Neural crest cell (in vitro differentiated cells): ENCODE measurements at places on chromosomes 13 and 19.
A peak's percentile ranks its signal among the peaks of the same experiment; 100 is the strongest.

DNA sequence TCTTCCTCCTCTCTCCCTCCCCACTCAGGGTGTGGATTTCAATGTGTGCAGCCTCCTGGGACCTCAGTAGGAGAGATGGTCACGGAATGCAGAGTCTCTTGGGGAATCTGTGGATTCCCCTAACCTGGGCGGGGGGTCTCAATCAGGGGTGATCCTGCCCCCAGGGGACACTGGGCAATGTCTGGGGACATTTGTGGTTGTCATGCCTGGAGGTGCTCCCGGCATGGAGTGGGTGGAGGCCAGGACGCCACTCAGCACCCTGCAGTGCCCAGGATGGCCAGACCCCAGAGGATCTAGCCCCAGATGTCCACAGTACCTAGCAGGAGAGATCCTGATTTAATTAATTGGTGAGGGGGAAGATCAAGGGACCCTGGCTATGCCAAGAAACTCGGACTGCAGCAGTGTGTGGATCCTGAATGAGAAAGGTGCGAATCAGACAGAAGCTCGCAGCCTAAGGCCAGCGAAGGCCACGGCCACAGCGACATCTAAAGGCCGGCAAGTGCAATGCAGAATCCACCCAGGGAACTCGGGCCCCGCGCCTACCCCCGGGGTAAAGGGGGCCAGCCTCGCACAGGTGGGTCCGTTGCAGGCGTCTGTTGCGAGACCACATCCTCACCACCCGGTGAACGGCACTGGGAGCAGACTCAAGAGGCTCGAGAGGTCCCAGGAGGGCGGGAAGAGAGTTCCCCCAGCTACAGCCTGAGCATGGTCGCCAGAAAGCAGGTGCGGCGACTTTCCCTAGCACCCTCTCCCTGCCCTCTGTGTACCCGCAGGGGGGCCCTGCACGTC, 88.8 kb downstream of the GNG7 start:
- peak; percentile 45 for DNase-seq

DNA sequence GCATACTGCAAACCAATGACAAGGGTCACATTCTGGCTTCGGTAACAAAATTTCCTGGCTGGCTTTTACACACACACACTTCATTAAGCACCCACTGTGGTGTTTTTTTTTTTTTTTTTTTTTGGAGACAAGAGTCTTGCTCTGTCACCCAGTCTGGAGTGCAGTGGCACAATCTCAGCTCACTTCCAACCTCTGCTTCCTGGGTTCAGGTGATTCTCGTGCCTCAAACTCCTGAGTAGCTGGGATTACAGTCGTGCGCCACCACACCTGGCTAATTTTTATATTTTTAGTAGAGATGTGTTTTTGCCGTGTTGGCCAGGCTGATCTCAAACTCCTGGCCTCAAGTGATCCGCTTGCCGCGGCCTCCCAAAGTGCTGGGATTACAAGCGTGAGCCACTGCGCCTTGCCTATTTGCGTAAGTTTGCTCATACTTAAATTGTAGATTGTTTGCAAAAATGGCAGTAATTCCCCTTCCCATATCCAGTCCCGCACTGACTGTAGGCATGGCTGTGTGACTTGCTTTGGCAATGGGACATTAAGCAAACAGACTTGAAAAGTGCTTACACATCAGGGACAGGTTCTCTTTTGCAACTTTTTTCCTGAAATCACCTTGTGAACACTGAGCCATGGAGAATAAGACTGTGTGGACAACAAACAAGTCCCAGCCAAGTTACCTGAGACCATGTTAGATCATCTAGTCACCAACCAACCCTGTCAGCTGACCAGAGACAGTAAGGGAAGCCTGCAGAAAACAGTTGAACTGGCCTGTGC, 42.1 kb upstream of the EBPL start:
- no peak for DNase-seq

- DNase-seq: no peak
These were observed 257.5 kb downstream of the MAB21L1 start for GRCh38 chr13:35219021-35219420.

GRCh38 chr19:3045885-3046697, 16.2 kb downstream of the TLE5 start:
- no peak for DNase-seq

DNA sequence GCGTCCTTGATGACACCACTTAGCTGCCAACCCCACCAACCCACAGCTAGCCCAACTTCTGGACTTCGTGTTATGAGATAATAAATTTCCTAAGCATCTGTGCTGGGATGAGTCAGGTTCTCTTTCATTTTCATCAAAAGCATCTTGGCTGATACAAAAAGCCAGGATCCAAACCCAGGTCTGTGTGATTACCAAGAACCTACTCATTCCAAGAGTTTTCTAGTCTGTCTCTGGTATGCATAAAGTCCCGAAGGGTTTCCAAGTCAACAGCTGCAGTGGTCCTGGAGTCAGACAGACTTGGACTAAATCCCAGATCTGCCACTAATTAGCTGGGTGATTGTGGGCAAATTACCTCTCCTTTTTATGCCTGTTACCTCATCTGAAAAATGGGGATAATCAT, 55.5 kb upstream of the SERP2 start:
- no peak for DNase-seq
